ENCODE measurements at places on chromosomes 4 and X.

DNA sequence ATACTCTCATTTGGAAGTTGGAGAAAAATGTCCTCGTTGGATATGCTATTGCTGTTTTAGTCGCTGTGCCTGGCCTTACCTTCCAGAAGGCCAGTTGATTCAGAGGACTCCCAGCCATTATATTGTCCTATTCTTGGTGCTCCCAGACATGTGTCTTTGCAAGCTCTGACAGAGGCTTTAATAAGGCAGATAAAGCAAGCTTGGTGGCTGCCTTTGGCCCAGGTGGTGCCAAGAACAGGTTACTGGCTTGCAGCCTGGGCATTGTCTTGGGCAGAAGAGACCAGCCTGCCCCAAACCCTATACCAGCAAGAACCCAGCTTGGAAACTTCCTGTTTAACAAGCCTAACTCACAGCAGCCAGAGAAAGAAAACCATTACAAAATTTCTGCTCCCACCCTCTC, 16.9 kb downstream of the RAI2 start:
- no peak for DNase-seq

DNA sequence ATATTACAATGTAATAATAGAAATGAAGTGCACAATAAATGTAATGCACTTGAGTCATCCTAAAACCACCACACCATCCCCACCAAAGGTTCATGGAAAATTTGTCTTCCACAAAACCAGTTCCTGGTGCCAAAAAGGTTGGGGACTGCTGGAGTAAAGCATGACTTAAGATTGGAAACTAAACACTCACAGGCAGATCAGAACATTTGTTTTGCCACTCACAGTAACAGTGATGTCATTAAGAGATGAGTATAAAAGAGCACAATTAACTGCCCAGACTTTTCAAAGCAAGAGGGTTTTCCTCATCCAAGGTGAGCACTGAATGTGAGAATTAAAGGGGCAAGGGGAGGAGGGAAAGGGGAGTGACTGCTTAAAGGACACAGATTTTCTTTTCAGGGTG, 35.6 kb downstream of the MAP7D3 start:
- no peak for DNase-seq

GRCh38 chrX:11064276-11064675, 46.9 kb upstream of the HCCS start:
- no peak for DNase-seq

- DNase-seq, result no peak
Observed at GRCh38 chrX:18890049-18890381, 93.9 kb downstream of the PHKA2 start.

- DNase-seq, result no peak
Observed at GRCh38 chr4:101885574-101885973, 95.0 kb downstream of the BANK1 start.

- no peak for DNase-seq
Observed at GRCh38 chrX:134735015-134735414, 76.7 kb upstream of the PLAC1 start.

DNA sequence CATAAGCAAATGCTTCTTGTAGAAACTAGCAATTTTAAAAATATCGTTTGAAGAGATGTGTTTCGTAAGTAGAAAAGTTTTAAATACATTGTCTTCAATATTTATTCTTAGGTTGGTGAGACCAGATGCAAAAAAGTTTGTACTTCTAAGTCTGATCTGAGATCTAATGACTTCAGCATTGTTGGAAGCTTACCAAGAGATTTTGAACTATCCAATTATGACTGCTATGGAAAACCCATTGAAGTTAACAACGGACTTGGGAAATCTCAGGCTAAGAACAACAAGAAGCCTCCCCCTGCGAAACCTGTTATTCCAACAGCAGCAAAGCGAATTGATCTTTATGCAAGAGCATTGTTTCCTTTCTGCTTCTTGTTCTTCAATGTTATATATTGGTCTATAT, 50.2 kb upstream of the GRIA2 start:
- no peak for DNase-seq

DNA sequence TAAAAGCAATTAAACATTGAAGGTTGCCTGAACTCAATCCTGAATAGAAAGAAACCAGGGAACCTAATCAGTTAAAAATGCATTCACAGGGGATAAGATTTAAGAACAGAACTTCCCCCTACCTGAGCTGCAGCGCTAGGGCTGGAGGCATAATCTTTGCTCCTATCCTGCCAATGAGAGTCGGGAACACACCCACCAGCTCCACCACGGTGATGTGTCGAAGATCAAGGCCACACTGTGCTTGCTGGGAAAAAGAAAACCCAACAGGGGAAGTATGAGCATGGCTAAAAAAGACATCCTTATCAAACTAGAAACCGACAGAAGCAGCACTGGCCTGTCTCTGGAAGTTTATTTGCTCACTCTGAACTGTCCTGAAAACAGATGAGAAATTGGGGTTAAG, 66.3 kb downstream of the SRPX start:
- DNase-seq, result no peak

DNA sequence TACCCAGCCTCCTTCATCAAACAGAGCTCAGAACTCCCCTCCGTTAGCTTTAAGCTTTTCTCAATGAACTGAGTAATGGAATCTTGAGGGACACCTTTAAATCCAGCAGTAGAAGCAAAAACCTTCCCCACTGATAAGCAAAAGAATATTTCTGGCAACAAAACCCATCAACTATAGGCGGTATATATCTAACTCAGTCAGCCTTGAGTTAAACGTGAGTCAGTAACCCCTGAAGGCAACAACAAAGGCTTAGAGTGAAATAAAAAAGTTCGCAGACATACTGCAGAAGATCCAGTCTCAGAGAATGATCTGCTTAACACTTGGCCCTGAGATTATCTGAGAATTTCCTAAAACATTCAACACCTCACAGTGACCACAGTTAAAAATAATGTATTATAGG, 77.2 kb downstream of the DMD start:
- no peak for DNase-seq

DNA sequence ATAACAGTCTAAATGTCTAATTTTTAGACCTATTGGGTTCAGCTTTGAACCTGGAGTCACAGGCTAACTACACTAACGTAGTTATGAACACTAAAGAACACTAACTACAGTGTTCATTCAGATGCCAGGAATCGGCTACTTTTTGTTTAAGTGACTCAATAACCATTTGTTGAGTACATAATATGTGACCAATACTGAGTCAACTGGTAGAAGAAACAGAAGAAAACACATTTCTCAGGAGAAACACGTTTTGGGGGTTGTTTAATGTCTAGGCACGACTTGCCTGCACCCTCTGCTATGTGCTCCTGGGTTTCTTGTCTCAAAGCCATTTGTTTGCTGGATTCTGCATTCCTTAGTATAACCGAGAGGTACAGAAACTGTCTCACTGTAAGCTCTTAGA, 18.6 kb upstream of the CLNK start:
- DNase-seq, result no peak

GRCh38 chr4:167230744-167231143, 3.5 kb downstream of the SPOCK3 start:
- no peak for DNase-seq

DNA sequence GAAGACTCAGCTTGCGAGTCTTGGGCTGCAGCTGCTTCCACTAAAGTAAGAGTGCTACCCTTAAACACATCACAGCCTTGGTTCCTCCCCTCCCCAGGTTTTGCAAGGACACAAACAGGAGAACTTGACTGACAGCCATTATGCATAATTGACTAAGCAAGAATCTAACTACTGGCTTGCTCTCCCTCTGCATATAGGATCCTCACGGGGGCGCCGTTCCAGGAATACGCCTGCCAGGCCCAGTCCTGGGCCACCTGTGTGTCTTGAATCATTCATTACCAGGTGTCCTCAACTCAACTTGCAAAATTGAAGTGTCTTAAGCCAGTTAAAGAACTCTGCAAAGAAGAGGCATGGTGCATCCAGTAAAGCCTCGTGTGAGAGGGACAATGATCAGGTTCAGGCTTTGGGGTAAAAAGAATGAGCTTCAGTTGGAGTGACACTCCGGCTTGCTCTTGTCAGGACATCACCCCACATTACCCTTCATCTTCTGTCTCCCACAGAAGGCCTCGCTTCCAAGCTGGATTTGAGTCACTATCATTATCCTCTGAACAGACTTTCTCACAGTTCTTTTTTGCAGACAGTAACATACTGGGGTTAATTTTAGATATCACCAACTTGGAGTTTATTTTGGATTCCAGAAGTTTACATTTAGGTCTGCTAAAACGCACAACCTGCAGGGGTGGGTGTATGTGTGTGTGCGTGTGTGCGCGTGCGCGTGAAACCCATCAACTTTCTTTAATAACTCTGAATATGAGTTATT, 273.5 kb upstream of the HS3ST1 start:
- DNase-seq, result no peak

- DNase-seq, result no peak
Observed at GRCh38 chr4:180134091-180134866, 2108.9 kb upstream of the TENM3 start.

GRCh38 chrX:110519906-110520452, 161.3 kb downstream of the RTL9 start:
- DNase-seq, result no peak

DNA sequence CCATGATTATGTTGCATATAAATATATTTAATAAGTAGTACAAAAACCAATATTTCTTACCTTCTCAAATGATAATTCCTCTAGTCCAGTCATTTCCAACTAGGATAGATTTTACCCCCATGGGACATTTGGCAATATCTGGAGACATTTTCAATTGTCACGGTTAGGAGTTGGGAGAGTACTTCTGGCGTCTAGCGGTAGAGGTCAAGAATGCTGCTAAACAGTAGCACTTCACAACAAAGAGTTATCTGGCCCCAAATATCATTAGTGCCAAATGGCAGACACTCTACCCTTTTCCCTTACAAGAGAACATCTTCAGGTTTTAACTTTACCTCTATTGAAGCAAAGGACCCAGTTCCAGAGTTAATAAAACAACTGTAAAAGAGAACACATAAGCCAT, 168.1 kb downstream of the FAT4 start:
- no peak for DNase-seq

DNA sequence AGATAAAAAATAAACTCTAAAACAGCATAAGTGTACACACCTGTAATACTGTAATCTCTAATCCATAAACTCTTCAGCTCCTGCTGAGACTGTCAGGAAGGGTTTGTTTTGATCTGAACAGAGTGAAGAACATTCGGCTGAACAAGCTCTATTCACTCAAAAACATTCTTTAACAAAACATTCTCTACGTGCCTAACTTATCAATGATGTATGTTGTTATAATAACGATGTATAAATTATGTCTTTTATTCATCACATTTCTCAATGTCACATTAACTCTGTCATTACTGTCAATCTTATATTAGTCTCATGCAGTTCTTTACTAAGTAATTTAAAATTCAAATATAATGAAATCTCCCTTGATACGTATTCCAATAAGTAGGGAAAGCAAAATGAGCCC, 280.6 kb downstream of the FSTL5 start:
- DNase-seq, result no peak

- DNase-seq, result no peak
Observed at GRCh38 chrX:50002067-50002714, 79.8 kb downstream of the CLCN5 start.

DNA sequence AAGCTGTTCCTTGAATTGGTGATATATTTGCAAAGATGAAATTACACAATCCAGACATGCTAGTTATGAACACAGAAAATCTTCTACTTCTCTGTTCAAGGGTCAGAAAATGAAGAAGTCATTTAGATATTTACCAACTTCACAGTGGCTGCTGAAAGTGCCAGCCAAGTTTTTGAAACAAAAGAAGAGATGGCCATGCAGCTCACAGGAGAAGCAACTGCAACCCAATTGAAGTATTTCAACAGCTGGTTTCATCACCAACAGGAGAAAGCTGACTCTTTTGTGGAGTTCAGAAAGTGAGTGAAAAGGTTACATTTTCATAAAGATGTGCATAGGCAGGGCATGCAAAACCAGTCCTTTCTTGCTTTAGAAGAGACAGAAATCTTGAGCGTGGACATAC, 70.1 kb upstream of the LSM6 start:
- DNase-seq, result no peak

- no peak for DNase-seq
Observed at GRCh38 chr4:137861682-137862081, 329.4 kb upstream of the PCDH18 start.

- DNase-seq, result no peak
Observed at GRCh38 chrX:109373468-109373867, 108.4 kb downstream of the GUCY2F start.

DNA sequence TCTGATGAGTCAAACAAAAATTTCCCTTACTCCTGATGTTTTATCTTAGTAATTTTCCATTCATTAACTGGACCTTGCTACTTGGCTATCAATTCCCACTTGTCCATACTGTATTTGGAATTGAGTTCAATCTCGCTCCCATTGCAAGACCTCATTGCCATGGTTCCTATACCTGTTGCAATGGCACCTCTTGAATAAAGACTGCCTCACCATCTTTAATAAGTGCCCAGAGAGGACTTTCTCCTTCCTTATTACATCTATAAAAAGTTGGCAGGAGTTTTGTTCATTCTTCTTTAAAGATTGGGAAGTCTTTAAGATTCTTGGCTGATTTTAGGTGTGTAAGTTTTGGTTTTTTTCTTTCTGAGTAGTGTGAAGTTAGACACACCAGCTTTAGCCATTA, 397.4 kb downstream of the SPOCK3 start:
- no peak for DNase-seq

DNA sequence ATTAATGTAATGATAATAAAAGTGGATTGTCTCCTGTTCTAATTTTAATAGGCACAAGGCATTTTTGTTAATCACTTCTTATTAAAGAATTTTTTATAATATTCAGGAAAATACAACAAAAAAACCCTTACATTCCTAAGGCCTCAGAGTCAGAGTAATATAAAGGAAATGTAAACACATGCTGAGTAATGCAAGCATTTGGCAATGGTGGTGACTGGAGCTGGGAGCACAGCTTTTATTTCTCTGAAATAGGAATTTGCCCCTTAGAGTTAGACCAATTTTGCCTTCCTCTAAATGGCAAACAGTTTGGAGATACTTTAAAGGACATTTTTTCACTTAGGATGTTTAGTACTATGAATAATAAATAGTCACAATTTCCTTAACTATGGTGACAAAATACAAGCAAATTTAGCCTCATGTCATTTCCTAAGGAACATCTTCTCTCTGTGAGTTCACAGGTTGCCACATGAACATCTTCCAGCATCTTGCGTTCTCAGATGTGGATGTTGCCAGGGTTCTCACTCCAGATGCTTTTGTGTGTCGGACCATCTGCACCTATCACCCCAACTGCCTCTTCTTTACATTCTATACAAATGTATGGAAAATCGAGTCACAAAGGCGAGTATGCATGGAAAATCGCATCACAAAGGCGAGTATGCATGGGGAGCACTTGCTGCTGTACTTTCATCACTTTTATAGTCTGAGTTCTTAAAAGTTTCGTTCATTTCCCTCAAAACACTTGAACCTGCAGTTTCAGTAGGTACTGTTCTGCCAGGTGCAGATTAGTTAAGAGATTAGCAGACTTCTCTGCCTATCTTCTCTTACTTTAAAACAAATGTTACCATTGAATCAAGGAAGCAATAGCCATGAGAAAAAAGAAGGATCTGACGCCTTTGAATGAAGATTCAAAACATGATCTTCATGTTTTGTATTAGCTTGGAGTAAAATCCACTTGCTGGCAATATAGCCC, 15.9 kb upstream of the F11 start:
- DNase-seq, result no peak

- no peak for DNase-seq
Observed at GRCh38 chr4:188444500-188444899, 305.3 kb downstream of the TRIML1 start.

- no peak for DNase-seq
Observed at GRCh38 chrX:2829469-2830246, 928 bp downstream of the GYG2 start.

GRCh38 chrX:54496517-54496852, 451 bp upstream of the FGD1 start:
- no peak for DNase-seq

Data from activated CD8-positive, alpha-beta memory T cell treated with anti-CD3 and anti-CD28 coated beads for 24 hours (primary cell).